CD4-positive, alpha-beta T cell treated with Interleukin-10 for 1 hour (primary cell): ENCODE measurements at places on chromosomes 16 and 17.

DNA sequence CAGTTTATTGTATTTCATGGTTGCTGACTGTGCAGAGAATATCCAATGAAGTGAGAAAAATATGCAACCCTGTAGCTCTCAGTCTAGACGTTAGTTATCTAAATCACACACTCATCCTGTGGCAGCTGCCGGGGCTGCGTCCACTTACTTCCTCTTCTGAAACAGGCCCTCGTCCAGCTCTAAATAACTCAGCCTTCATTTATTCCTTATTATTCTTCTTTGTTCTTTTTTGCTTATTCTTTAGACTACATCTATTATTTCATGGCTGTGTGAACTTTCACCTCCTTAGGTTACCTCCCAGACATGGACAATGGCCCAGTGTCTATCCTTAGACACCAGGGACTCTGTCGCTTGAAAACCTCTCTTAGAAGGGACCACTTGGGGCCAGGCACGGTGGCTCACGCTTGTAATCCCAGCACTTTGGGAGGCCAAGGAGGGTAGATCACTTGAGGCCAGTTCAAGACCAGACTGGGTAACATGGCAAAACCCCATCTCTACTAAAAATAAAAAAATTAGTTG lies 3.4 kb upstream of the THUMPD1 start:
- DNase-seq: no peak

DNA sequence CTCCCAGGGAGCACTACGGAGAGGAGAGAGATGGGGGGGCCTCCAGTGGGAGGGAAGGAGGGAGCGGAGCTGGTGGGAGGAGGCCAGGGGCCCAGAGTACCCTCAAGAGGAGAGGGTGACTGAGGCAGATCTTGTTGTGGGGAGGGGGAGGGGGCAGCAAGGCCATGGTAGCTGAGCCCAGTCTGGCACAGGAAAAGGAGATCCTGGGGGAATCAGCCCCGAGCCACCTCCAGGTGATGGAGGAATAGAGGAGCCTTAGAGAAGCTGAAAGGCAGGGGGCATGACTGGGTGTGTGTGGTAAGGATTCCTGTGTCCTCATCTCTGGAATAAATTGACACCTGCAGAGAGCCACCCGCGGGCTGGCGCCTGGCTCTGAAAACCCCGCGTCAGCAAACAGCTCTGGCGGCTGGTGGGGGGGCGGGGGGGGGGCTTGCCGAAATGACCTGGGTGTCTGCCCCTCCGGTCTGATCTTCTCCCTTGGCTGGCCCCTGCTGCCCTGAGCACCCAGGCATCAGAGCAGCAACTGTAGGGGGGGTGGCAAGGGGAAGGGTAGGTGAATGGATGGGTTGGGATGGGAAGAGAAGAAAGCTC lies 1.3 kb upstream of the NLGN2 start:
- DNase-seq: no peak

DNA sequence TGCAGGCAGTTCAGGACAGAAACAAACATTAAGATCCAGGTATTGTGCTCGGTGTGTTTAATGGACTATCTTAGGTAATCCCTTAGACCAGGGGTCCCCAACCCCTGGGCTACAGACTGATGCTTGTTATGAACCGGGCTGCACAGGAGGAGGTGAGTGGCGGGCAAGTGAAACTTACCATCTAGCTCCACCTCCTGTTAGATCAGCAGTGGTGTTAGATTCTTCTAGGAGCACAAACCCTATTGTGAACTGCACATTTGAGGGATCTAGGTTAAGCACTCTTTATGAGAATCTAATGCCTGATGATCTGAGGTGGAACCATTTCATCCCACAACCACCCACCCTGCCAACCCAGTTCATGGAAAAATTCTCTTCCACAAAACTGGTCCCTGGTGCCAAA lies 37.8 kb upstream of the ASIC2 start:
- no peak for DNase-seq

- DNase-seq: no peak
Observed at GRCh38 chr17:14199601-14200000, 37.1 kb downstream of the CDRT15 start.

GRCh38 chr16:12294471-12294870 lies 317.9 kb downstream of the SNX29 start:
- no peak for DNase-seq
